Adrenal gland (tissue), 19 donors: ENCODE measurements at places on chromosomes 16 and 17. TPM values are rescaled to one million over a fixed set of nuclear protein-coding genes. Genes with fewer than 3 reads are reported as not detected.

The TANGO6 gene
- 13.5 TPM for total RNA-seq

The NSF gene
- total RNA-seq = 57.3 TPM

The RCVRN gene
- total RNA-seq = not detected

The ZMYND15 gene
- total RNA-seq = 1.9 TPM

The PMM2 gene
- 69.9 TPM for total RNA-seq

The FA2H gene
- total RNA-seq = not detected

The GCGR gene
- total RNA-seq = not detected

The PYDC1 gene
- total RNA-seq = not detected

GRCh38 chr17:69709441-69709840, 294.9 kb downstream of the MAP2K6 start:
- DNase-seq = no peak

DNA sequence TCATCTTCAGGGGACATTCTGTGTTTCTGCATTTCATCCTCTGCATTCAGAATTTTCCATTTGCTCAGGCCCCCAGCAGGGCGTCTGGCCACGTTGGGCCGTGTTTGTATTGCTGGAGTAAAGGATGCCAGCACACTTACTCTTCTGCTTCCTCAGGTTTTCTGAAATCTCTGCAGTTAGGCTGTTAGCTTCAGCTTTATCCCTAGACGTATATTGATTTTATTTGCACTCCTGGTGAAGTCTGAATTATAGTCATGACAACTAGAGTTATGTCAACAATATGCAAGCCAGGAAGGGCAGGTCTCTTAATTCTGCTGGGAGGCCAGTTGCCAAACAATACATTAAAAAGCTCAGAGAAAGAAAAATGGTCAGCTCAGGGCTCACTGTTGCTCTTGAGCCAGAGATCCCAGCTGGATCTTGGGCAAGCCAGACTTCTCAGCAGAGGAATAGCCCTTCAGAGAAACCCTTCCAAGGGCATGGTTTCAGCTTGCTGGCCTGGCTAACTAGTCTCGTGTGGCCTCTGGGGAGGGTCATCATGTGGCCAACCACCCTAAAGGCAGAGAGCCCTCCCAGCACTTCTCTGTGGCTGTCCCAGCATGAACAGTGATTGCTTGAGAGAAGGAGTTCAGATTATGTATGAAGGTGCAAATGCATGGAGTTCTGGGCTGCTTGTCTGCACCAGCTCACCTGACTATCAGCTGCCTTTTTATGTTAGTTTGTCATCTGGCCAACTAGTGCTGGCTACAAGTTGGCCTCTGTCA, 110.2 kb upstream of the CACNG5 start:
- DNase-seq = peak; percentile 50

DNA sequence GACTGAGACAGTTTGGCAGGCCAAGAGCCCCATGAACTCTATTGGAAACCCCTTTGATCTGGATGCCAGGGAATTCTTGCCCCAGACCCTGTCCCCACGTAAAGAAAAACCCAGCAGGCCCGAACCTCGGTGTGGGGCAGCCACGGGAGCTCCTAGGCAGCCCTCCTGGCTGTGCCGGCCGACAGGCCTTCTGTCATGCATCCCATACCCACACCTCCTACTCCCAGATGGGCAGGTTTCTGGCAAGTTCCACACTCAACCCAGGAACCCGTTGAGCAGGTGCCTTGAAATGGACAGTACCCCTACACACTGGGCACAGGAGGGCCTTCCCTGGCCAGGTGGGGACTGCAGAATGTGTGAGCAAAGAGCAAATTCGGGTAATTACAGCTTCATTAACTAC, 23.6 kb upstream of the ATP2C2 start:
- no peak for DNase-seq

DNA sequence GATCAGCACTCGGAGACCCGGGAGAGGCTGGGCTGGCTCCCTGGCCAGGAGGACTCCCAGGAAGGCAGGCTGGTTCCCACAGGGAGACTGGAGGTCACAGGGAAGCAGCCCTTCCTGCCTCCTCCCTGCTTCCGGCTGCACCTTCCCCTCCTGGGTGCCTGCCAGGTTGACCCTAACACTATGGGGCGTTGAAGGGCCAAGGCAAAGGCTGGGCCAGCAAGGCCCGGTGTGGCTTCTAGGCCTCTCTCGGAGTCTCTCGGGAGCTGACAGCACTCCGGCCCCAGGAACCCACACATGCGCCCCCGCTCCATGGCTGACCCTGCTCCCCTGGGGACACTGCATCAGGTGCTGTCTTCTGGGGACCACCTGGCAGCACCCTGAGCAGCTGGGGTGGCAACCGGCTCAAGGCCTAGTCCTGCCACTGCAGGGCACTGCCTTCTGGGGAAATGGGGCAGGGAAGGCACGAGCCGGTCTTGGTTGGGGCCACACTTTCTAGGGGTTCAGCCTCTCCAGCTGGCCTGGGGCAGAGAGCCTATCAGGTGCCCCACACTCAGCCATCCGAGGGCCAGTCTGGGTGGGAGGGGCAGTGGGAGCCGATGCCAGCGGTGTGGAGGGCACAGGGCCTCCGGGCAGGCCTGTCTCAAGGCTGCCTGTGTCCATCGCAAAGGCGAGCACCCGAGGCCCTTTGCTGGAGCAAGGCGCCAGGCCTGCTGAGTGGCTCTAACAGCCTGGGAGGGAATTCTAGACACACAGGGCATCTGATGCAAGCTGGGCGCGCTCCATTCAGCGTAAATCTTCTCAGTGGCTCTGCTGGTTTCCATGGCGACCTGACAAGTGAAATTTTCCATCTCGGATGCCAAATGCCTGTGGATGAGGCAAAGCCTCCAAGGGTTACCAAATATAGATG, 5.6 kb upstream of the MTSS2 start:
- peak; percentile 98 for DNase-seq

- no peak for DNase-seq
Observed at GRCh38 chr17:57617218-57617617, 127.9 kb downstream of the CCDC182 start.

DNA sequence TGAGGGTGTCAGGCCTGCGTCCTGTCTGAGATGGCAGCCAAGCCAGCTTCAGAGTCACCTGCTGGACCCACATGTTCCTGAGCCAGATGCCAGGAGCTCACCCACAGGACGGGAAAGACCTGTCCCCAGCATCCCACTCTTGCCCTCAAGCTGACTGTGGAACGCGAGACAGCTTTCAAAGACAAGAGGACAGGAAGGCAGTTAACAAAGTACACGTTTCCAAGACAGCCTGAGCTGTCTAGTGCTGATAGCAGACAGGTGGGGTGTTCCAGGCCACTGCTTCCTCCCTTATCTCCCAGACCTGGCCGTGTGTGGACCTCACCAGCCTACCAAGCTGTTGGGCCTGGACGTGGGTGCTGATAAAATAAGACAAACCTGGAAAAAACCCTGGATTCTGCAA, 13.2 kb downstream of the CMTM3 start:
- DNase-seq = no peak

DNA sequence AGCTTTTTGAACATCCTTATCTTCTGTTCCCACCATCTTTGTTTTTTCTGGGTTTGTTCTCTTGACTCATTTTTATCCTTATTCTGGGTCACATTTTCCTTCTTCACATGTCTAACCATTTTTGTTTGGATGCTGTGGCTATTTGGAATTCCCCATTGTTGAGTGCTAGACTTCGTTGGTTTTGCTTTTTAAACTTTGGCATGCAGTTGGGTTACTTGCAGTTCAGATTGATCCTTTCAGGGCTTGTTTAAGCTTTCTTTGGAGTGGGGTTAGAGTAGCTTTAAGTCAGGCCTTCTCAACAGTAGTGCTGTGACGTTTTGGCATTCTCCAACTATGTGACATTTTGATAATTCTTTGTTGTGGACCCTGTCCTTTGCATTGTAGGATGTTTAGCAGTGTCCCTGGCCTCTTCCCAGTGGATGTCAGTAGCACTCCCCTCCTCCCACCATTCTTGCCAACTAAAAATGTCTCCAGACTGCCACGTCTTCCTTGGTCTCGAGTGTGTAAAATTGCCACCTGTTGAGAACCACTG, 21.1 kb downstream of the PRMT7 start:
- no peak for DNase-seq

GRCh38 chr17:77286641-77287431, 146.1 kb downstream of the SEC14L1 start:
- peak; percentile 84 for DNase-seq

DNA sequence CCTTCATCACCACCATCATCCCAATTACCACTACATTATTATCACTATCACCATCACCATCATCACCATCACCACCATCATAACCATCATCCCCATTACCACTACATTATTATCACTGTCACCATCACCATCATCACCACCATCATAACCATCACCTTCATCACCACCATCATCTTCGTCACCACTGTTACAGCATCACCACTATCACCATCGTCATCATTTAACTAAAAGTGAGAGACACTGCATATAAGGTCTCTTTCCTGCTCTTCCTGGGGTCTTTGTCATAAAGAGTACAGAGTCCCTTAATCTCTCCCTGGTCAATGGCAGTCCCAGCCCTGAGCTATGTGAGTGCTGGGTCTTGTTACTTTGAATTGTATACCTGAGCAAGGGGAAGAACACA, 133.5 kb downstream of the CMIP start:
- DNase-seq = no peak
